ENCODE measurements at places on chromosomes 12 and 14.

- peak; percentile 80 for DNase-seq
Observed at GRCh38 chr14:100476012-100476822, 111.0 kb downstream of the BEGAIN start.

- DNase-seq = peak; percentile 74
Observed at GRCh38 chr14:99192028-99192621, 79.9 kb downstream of the BCL11B start.

GRCh38 chr12:42716491-42716891 is 126.9 kb upstream of the PRICKLE1 start:
- DNase-seq = peak; percentile 58

- DNase-seq = peak; percentile 50
Observed at GRCh38 chr12:110585231-110585799, 2.2 kb upstream of the PPTC7 start.

DNA sequence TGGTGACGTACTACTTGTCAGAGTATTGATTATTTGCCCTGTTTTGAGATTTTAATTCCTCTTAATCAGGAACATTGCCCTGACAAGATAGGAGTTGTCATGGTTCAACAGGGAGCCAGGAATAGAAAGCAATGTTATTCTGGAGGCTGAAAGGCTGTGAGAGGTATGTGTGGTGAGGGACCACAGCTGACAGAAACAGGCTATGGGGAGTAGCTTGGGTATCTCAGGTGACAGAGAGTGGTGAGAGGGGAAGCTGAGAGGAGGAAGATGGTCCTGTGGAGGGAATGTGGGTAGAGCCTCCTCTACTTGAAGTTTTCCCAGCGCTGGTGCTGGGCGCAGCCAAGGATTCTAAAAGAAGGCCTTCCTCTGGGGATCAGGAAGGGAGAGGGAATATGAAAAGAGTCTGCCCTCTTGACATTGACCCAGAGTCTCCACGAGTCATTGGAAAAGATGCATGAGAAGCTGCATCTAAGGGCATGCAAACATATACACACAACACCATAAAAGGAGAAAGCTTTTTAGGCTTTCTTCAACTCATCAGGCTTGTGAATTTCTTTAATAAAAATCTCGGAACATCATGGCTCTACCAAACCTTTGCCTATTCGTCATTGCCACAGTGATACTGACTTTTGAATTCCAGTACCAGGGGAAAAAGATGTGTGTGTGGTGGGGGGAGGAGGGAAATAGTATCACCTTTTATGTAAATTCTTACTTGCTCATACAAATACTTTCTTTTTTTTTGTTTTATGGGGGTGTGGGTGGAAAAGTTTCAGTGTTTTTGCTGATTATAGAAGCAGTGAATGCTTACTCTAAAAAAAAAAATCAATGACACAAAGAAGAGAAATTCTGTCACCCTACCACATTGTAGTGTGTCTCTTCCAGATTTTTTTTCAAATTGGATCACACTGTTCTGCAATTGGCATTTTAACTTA is 39.9 kb upstream of the DHRS7 start:
- no peak for DNase-seq

DNA sequence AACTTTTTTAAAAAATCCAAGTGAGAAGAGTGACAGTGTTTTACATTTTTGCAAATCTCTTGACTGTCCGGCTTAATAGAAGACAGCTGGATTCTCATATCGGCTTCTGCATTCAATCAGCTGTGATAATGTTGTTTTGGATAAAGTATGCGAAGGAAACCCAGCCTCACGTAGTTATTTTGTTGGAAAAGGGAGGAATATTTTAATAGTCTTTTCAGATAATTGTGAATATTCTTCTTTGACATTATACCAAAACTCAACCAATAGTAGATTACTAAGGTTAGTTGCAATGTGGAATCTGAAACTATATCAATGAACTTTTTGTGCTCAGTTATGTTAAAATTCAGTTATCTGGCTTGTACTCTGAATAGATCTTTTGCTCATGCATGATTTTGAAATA is 276.5 kb downstream of the ZFP36L1 start:
- DNase-seq = no peak

DNA sequence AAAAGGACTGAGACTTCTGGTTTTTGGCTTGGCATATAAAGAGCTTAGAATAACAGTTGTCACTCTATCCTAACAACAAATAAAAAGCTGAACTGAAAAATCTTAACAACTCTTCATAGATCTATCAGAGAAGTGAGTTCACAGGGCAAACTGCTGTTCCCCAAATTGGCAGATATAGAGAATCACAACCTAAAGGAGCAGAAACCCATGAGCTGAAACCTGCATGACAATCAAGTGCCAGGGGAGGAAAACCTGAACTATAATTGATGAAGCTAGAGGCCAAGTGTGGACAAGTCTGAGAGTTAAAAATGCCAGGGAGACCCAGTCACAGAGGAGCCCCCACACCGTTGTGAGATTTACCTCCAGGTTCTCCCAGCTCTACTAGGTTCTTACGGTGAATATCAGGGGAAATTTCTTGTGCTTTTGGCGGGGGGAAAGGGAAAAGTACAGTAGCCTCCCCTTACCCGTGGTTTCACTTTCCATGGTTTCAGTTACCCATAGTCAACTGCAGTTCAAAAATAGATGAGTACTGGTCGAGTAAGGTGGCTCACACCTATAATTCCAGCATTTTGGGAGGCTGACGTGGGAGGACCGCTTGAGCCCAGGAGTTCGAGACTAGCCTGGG is 53.9 kb downstream of the ATF7 start:
- no peak for DNase-seq

- DNase-seq = no peak
Observed at GRCh38 chr14:34128665-34129064, 177.8 kb upstream of the EGLN3 start.

DNA sequence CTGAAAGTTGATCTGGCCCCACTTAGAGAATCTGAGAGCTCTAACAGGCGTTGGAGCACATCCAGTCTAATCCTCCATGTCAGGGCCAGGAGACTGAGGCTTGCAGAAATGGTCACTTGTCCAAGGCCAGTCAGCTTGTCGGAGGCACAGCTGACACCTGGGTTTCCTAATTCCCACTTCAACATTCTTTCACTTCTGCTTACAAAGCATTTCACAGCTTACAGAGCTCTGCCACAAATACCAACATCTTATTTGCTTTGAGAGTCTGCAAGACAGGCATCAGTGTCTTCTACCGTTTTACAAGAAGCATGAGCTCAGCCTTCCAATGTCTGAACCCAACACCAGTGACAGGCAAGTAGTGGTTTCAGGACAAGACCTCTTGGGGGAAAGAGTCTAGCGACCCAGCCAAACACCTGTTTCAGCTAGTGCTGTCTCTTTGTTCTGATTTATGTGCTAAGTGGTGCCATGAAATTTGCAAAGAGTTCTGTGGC is 31.8 kb downstream of the ISCA2 start:
- DNase-seq = no peak

DNA sequence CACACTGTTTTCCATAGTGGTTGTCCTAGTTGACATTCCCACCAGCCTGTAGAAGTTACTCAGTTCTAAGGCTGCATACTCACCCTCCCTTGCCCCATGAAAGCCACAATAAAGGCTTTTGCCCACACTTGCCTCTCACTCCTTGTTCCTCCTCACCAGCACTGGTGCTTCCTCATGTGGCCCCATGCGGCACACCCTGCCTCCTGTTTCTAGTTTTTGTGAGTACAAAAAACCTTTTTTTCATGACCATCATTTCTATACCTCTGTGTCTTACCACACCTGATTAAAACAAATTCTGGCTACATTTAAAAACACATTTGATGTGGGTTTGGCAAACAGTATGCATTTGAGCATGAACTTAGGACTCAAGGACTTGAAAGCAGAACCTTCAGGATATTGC is 40.7 kb upstream of the RIN3 start:
- DNase-seq = no peak

DNA sequence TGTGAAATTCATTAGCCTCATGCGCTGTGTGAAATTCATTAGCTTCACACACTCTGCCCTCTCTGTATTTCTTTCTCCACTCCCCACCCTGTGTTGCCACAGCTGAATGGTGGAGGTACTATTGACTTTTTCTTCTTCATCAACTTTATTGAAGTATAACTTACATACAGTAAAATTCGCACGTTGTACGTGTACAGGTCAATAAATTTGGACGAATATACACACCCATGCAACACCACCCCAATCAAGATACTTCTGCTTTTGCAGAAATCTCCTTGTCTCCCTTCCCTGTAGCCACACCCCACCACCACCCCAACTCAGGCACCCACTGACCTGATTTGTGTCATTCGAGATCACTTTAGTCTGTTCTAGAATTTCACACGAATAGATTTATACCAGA is 51.8 kb downstream of the FBXL14 start:
- DNase-seq = no peak

- no peak for DNase-seq
Observed at GRCh38 chr12:64875186-64875585, 50.7 kb downstream of the TBC1D30 start.

DNA sequence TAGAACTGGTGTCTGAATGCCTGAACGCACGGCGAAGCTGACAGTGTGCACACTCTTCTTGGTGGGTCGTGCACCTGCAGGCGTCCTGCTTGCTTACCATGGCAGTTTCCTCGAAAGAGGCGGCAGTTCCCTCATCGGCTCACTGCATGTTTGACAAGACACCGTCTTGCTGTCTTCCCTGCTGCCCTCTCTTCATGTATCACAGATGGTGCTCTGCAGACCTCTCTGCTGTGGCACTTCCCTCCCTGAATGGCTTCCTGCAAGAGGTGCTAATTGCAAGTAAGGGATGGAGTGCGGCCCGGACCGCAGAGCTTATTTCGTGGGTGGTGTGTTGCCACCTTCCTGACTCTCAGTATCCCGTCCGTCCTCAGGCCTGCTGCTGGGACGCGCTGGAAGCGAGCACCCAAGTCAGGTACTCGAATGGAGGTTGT is 156.7 kb upstream of the RTL1 start:
- no peak for DNase-seq

- no peak for DNase-seq
Observed at GRCh38 chr12:89386138-89386537, 33.8 kb upstream of the DUSP6 start.

- DNase-seq = no peak
Observed at GRCh38 chr12:112584266-112584722, 165.5 kb downstream of the PTPN11 start.

DNA sequence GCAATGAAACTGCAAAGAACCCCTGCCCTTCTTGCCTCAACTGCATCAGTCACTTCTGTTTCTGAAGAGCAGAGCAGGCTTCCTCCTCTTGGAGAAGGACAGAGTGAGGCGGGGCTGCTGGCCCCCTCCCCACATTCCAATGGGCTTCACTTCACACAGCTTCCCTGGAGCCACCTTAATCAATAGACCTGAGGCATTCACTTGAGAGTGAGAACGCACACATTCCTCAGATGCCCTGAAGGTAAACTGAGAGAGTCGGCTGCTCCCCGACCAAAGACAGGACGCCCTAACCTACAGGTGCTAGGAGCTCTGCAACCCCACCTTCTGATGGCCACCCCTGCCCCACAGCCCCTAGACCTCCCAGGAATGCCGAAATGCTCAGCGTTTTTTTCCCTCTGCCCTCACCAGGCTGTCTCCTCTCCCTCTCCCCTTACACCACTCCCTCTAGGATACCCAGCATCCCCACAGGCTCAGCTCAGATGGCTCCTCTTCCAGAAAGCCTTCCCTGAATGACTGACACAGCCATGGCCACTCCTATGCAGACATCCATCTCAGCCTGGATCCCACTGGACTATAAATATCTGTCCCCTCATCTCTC is 31.1 kb downstream of the SYNE3 start:
- no peak for DNase-seq

DNA sequence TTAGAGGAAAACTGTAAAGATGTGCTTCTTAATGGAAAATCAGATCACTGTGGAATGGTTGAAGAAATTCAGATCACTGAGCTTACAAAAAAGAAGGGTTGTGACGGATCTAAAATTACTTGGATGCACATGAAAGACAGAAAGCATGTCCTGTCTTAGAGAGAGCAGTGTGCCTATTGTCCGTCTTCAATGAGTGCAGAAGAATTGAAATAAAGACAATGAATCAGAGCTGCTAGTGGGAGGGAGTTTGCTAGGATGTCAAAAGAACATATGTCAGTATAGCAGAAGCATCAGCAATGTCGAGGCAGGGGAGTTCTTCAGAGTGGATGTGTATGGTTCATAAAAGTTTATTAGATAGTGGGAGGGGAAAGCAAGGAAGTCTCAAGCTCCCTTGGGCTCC is 172.7 kb downstream of the SYNE2 start:
- DNase-seq = no peak

GRCh38 chr14:77524536-77524935 is 25.9 kb upstream of the ISM2 start:
- DNase-seq = no peak

DNA sequence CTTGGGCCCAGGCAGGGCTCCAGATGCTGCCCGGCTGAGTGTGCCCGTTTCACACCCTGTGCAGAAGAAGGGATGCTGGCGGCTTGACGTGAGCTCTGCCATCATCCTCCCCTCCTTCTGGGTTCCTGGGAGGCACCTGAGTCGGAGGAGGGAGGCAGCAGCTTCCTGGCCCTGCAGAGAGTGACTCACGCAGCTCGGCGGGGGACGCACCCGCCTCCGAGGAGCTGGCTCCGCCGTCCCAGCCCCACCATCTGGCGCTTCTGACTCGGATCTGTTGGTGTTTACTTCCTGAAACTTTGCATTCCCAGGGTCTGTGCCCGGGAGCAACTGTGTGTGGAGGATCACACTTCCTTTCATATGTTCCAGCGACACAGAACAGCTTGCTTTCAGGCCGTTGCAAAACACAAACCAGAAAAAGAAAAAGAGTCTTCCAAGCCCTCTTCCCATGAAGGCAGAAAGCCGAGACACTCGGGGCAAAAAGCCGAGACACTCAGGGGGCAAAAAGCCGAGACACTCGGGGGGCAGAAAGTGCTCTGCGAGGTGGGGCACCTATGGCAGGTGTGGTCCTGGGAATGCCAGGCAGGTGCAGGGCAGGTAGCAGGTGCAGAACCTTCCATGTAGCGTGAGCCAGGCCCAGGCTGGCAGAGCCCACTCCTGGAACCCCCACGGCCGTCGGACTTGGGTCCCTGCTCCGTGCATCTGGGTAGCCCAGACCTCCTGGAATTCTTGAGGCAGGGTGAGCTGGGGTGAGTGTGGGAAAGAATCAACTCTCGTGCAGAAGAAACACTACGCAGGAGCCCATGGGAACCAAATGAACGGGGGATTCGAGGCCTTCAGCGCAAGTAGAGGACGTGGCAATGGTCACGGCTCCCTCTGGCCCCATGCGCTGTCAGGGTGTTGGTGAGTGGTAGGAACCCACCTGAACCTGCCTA is 27.6 kb upstream of the GALNT9 start:
- DNase-seq = peak; percentile 54

- peak; percentile 94 for DNase-seq
Observed at GRCh38 chr12:108839018-108839889, 18.1 kb downstream of the SSH1 start.

DNA sequence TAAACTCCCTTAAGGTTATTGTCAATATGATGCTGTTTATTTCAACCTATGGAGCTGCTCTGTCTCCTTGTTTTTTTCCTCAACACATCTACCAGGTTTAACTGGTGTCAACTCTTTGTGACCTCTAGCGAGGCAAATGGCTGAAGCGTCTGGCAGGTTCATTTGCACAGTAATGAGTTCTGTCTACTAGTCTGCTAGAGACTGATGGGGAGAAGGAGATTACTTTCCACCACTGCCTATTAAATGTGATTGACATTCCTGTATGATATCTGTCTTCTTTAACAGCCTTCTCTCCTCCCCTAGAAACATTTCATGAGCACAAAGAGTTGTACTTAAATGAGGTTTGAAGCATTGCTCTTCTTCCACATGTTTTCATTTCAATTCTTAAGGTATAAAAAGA is 253.7 kb downstream of the SLC6A15 start:
- no peak for DNase-seq

GRCh38 chr14:65159281-65160062 is 57.2 kb upstream of the MAX start:
- no peak for DNase-seq

- no peak for DNase-seq
Observed at GRCh38 chr12:108119126-108119973, 9.7 kb upstream of the WSCD2 start.

- peak; percentile 64 for DNase-seq
Observed at GRCh38 chr12:80857311-80857710, 80.4 kb downstream of the LIN7A start.
